ENCODE measurements at places on chromosomes 5 and 9.

DNA sequence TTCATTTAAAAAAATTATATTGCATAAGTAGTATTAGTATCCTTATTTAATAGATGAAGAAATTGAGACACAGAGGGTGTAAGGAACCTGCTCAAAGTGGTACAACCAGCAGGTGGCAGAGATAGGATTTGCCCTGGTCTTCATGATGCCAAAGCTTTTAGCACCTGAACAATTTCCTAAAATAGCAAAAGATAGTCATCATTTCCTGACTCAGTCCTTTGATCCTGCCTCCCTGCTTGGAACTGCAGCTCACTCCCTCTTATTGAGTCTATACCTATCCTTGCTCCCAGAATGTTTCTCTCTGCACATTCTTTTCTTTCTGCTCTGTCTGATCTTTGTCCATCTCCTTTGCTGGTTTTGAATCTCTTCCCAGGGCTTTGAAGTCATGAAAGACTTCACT lies 155.8 kb downstream of the FRMD3 start:
- no peak for DNase-seq

GRCh38 chr9:118009614-118010013 lies 305.4 kb downstream of the TLR4 start:
- no peak for DNase-seq

GRCh38 chr9:105662184-105663104 lies at the start of gene TAL2:
TAL2 (plus strand) TSS chr9:105662457; CDS start chr9:105662497, 40 bp downstream.
- DNase-seq = no peak

DNA sequence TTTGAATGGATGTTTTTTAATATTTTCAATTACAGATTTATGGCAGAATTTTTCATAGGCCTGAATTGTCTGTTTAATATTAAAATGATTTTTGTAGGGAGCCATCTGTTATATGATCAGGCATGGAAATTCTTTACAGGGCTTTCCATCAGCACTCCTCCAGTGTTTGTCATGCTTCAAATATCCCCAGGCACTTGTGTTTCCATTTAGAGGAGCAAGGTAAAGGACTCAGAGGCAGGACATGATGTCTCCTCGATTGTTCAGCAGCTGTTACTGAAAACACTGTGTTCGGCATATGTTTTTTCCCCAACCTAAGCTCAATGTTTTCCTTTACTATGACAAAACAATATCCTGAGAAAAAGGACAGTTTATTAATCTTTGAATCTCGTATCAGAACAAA lies 172.3 kb upstream of the RFX3 start:
- no peak for DNase-seq

DNA sequence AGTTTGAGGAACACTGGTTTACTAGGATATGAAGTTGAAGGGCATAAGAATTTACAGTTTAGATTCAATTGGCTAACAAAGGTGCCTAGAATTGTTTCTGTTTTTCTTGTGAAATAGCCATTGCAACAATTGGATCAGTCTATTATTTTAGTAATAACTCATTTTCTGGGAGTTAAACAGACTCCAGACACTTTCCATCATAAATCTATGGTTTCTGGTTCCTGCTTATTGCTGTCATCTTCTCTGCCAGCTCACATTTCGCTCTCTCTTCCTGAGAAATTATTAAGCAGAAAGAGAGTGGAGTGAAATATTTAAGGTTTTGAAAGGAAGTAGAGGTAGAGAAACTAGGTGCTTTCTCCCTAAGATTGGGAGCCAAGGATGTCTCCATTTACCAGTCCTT lies 165.1 kb upstream of the PRR16 start:
- DNase-seq = no peak

DNA sequence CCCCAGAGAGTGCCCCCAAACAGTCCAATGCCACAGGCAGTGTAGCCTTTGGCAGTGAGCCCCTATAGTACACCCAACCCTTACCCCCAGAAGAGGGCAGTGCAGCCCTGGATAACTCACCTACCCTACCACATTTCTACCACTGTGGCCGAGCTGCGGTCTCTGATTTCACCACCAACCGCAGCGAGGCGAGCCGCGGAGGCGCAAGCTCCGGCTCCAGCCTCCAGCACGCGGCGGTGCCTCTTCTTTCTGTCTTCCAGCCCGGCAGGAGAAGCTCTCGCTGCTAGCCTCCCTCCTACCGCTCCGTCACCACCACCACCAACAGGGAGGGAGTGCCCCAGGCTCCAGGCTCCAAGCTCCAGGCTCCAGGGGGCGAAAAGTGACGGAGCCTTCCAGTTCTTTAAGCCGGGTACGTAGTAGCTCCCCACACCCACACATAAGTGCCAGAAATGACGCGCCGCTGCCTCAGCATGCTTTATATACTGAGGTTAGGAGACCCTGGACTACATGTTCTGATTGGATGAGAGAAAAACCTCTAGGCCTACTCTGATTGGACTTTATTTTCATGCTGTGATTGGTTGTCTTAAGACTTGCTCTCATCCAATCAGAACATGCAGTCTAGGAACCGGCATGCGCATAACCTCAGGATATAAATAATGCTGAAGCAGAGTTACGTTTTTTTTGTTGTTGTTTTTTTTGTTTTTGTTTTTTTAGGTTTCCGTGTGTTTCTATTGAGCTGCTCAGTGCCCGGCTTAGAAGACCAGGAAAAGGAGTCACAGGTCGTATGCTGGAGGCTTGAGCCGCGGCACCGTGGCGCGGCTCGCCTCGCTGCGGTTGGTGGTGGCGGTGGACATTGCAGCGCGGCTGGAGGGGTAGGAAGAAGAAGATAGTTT lies at the start of gene PCAT7:
PCAT7 (plus strand) TSS at position 645 of the 893 bp plus-strand sequence.
- DNase-seq = peak; percentile 3

DNA sequence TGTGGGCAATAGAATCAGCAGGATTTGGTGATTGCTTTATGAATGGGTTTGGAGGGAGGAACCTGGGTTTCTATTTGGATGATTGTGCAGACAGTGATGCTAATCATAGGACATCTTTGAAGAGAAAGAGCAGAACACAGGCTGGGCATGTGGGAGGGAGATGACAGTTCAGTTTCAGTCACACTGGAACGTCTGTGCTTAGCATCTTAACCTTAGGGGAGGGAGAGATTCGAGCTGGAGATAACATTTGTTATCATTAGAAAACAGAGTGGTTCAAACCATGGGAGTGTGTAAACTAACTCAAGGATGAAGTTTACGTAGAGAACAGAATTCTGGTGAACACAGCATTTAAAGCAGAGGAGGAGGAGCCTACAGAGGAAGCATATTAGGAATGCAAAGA lies 138.6 kb upstream of the PPP2R2B start:
- DNase-seq = no peak

GRCh38 chr9:84990850-84991513 lies 321.5 kb downstream of the NTRK2 start:
- no peak for DNase-seq

DNA sequence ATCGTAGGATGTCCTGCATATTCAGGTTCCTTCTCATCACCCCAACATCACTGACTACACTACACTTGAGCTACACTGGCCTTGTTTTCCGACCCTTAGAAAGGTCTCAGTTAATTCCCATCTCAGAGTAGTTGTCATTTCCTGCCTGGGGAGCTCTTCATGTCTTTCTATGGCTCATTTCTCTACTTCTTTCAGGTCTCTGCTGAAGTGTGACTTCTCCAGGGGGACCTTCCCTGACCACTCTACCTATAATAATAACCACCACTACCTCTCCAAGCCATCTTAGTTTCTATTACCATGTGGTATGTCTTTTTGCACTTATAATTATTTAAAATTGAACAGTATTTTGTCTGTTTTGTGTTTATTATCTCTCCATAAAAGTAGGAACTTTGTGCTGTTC lies 113.2 kb downstream of the STARD4 start:
- DNase-seq = no peak

DNA sequence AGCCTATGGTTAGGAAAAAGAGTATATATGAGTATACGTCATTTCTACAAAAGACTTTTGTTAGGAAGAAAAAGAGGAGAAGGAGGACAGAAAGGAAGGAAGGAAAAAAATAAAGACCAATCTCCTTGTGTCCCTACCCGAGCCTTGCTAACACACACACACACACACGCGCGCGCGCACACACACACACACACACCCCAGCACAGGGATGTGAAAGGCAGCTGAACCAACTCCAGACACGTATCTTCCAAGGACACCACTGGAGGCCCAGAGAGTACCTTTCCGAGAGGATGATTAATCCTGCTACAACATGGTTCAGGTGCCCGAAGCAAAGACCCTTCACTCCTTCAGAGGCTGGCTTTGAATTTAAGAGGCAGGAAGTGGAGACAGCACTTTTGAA lies 56.9 kb upstream of the GALNT10 start:
- no peak for DNase-seq

DNA sequence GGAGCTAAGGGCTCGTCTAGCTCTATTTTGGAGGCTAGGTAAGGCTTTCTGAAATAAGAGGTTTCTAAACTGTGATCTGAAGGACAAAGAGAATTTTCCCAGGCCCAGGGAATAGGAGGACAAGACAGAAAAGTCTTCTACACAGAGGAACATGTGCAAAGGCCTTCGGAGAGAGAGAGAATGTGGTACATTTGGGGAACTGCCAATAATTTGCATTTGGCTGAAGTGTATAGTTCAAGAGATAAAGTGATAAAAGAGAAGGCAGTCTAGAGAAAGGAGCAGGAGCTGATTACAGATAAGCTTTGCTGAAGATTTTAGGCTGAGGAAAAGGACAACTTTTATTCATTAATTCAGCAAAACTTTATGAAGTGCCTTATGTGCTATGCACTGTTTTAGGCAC lies 214.4 kb upstream of the ELL2 start:
- DNase-seq = no peak

All from right kidney (tissue), 9 donors.